ENCODE measurements at places on chromosomes 7 and 10.

- DNase-seq: no peak
Observed at GRCh38 chr7:142689439-142690120, 59.7 kb upstream of the PRSS1 start.

DNA sequence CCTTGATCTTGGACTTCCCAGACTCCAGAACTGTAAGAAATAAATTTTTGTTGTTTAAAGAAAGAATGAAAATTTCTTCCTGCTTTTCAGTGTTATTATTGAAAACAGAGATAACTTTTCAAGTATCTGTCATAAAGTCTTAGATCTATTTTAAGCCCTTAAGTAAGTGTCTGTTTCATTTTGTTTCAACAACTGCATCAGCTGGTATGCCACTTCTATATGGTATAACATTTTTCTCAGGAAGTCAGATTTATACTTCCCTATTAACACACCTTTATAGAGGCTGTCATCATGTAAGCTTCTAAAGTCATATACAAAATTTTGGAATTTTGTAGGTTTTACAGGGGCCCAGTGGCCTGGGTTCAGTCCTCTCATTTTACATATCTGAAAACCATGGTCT, 24.4 kb downstream of the RALA start:
- DNase-seq: no peak

- DNase-seq: no peak
Observed at GRCh38 chr10:130230036-130230435, 93.8 kb downstream of the GLRX3 start.

GRCh38 chr10:83603708-83604107, 535.6 kb upstream of the GHITM start:
- peak; percentile 13 for DNase-seq

- DNase-seq: peak; percentile 72
Observed at GRCh38 chr10:99234041-99234790, 1.4 kb downstream of the HPSE2 start.

DNA sequence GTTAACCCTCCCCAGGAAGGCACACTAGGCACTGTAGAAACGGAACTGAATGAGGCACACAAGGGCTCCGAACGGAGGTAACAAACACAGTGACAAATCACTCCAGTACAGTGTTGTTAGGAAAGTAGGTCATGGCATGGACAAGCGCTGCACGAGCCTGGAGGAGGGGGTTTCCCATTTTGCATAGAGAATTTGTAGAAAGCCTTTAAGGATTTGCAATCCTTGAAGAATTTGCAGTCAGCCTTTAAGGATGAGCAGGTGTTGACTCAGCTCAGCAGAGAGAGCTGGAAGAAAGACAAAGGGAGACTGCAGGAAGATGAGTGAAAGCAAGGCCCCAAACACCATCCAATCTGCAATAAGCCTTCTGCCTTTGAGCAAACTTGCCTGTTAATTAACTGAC, 51.1 kb upstream of the PPP1R3C start:
- no peak for DNase-seq

- DNase-seq: no peak
Observed at GRCh38 chr10:85124603-85125051, 796.2 kb downstream of the CCSER2 start.

DNA sequence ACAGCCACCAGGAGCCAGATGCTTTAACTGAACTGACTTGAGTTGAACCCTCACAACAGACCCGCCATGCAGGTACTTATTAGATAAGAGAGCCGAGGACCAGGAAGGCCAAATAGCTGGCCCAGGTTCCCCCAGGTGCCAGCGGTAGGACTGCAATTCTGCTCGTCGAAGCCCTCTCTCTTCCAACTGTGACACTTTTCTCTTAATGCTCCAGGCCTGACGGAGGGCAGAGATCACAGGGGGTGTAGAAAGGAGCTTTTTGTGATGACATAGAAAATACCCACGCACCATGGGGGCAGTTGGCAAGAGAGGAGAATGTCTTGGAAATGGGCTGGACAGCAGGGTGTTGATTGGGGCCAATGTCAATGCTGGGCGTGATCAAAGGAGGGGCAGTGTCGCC, 208.5 kb downstream of the PLXNA4 start:
- no peak for DNase-seq

GRCh38 chr7:115009736-115010440, 88.0 kb downstream of the MDFIC start:
- DNase-seq: no peak

GRCh38 chr10:32979041-32979440, 21.0 kb upstream of the ITGB1 start:
- no peak for DNase-seq
